Amniotic stem cell (primary cell): ENCODE measurements at places on chromosomes 2 and 18.

GRCh38 chr2:232994446-232994845 lies 18.6 kb downstream of the NGEF start:
- no peak for DNase-seq

- DNase-seq = no peak
Measured at GRCh38 chr2:127776122-127776780, 34.7 kb downstream of the WDR33 start.

- DNase-seq = no peak
Measured at GRCh38 chr2:42881732-42882131, 89.3 kb upstream of the HAAO start.

- no peak for DNase-seq
Measured at GRCh38 chr2:218276986-218277755, 6.9 kb downstream of the PNKD start.

DNA sequence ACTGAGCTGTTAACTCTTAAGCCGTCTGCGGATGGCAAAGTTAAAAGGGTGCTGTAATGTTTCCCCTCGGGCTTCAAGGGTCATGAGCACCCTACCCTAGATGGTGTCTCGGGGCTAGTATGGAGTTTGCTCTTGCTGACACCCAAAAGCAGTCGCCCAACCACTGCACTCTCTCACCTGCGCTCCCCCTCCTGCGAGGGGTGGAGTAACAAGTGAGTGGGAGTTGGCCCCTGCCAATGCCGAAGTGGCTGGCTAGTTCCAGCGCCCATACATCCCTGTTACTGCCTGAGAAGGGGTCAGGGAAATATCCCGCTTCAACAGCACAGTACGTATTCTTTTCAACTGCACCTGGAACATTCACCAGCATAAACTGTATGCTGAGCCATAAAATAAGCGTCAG lies 47.5 kb downstream of the FAM117B start:
- no peak for DNase-seq

DNA sequence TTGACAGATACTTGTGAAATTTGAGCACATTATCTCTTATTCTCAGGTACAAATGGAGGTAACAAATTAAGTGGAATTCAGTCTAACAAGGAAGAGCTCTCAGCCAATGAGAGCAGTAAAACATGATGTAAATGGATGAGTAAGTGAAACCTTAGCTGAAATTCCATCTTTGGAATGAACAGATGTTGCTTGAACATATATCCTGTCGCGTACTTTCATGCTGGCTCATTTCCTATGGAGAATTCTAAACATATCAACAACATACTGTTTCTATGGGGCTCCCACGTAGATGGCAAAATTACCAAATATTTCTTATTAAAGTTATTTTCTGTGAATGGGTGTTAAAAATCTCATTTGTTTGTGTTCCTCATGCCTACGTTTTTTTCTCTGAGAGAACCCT lies 256.3 kb upstream of the LINC00305 start:
- no peak for DNase-seq

- DNase-seq = no peak
Measured at GRCh38 chr18:57906852-57907251, 103.7 kb upstream of the ATP8B1 start.

GRCh38 chr2:49753344-49753985 lies 599.1 kb upstream of the FSHR start:
- DNase-seq = no peak

DNA sequence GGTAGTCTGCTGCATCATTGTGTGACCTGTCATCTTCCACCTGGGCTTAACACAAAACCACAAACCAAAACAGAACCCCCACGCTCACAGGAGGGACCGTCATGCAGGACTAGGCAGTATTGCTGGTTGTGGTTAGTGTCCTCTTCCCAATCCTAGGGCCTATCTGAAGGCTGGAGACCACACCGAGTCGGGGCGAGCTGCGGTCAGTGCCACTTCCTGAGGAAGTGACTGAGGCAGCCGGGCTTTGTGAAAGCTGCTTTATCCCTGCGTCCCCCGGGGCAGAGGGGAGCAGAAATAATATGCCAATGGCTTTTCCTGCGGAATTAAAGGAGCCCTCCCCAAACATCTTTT lies 22.9 kb downstream of the ZNF532 start:
- DNase-seq = no peak

- no peak for DNase-seq
Measured at GRCh38 chr2:69018678-69019095, 5.7 kb downstream of the ANTXR1 start.

DNA sequence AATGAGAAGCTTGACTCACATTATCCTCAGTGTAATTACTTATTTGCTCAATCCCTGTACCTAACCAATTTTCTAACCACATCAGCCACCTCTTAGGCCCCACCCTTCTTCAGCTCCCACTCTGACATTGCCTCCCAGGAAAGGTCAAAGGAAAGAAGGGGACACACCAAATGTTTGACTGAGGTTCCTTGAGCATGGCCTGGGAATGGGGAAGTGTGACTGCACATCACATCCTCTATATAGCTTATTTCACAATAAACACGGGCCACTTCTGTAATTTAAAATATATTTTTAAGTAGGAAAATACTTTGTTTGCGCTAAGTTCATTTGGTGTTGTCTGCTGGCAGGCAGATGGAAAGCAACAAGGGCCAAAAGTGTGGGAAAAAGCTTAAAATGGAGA lies 3.0 kb upstream of the FIGLA start:
- no peak for DNase-seq

- no peak for DNase-seq
Measured at GRCh38 chr2:239517686-239518085, 116.9 kb upstream of the HDAC4 start.

GRCh38 chr2:45678791-45679348 lies 27.4 kb downstream of the PRKCE start:
- DNase-seq = no peak

DNA sequence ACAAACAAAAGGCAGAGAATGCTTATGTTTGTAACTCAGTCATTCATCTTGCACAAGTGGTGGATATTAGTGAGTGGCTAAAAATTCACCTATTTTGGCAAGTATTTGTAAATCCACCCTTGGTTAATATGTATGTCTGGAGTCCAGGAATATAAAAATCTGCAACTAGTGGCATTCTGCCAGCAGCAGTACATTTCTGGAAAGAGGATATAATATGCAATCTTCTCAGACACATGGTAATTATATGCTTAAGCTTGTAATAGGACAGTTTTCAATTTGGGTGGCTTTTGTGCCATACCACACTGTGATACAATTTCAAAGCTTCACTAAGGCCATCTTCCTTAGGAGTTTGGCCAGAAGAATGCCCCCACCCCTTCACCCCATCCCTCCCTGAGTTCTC lies 693.3 kb downstream of the MBD2 start:
- no peak for DNase-seq

DNA sequence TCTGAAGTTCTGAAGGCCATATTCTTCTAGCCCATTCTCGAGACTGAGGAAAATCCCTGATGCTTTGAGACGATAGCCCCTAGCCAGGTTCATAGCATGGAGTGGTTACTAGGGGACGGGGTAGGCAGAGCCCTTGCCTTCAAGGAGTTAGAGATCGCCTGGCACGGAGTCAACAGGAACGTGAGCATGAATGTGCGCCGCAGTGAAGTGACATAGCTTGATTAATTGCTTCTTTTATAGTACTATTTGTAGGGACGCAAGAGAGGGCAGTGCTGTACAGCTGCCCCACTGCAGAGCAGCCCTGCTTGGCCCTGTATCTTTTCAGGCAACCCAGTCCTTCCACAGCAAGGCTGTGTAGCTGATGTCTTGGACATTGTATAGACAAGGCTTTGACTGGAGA lies 26.2 kb downstream of the HRH4 start:
- DNase-seq = no peak

DNA sequence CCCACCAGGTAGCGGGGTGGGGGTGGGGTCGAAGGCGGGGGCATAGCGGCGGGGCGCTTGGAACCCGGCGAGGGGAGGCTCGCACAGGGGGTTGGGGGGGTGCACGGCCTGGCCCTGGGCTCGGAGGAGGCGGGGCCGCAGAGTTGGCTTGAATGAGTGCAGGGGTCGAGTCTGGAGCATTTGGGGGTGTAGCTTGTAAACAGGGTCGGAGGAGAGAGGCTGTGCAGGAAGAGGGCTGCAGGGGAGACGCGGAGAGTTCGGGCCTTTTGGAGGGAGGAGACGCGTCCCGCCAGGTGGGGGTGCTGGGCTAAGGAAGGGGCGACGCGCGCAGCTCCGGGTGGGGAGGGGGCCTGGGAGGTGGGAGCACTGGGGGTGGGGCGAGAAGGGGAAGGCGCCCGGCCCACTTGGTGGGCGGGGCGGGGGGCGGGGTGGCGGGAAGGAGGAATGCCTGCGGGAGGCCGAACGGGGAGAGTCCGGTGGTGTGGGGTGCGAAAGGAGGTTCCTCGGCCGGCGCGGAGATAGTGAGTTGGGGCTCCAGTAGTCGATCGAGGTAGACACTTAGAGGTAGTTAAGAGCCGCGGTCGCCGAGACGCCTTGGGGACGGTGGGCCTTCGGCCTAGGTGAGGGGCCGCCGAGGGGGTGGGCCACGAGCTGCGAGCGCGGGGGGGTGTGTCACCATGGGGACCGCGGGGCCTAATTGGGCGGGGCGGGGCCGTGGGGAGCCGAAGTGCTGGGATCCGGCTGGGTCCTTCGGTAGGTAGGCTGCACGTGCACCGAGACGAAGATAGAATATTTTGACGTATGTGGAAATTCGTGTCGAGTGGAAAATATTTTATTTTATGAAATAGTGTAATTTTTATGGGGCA lies 774 bp downstream of the MSH6 start:
- DNase-seq = peak; percentile 29

- no peak for DNase-seq
Measured at GRCh38 chr2:239769554-239770245, 255.4 kb downstream of the NDUFA10 start.

DNA sequence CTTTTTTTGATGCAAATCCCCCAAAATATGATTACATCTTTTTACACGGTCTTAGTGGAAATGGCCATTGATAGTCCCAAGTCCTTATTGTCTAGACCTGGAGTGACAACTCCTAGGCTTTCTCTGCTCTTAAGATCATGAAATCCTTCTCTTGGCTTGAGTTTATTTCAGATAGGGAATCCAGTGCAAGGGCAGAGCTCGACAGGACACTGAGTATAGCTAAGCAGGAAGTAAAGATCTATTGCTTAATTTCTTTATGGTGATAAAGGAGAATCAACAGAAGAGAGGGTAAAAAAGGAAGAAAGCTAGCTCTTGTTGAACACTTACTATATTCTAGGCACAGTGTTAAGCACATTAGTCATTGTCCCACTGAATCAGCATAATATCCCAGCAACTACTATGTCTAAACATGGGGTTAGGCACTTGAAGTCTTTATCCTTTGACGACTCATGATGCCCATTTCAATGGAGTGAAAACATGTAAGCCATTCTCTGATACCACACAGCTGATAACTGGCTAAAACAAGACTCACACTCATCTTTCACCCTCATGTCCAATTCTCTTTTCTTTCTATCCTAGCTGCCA lies 74.1 kb upstream of the LRATD1 start:
- DNase-seq = no peak

GRCh38 chr18:58859907-58860306 lies 4.8 kb upstream of the ZNF532 start:
- no peak for DNase-seq

GRCh38 chr2:79872656-79873055 lies 359.8 kb downstream of the CTNNA2 start:
- no peak for DNase-seq

- DNase-seq = no peak
Measured at GRCh38 chr2:25529034-25529433, 144.3 kb downstream of the DTNB start.

- no peak for DNase-seq
Measured at GRCh38 chr2:4668381-4668780, 965.0 kb downstream of the DCDC2C start.

DNA sequence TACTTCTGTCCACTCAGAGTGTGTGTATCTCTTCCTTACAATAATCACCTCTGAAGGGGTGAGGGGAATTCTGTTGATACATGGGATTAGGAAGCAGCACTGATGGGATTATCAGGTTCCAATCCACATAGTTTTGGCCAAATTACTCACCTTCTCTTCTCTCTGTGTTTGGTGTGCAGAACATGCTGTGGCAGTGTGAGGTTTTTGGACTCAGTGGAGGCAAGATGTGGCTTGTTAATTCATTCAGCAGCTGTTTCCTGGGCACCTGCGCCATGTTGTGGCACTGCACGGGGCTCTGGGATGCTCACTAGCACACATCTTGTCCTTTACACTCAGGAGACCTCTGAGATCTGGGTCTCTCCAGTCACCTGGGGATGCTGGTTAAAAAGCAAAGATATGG lies 350.3 kb upstream of the HS6ST1 start:
- DNase-seq = no peak

- DNase-seq = no peak
Measured at GRCh38 chr2:166803373-166804000, 84.8 kb upstream of the XIRP2 start.

- no peak for DNase-seq
Measured at GRCh38 chr2:69694894-69695849, 46.8 kb upstream of the ANXA4 start.

DNA sequence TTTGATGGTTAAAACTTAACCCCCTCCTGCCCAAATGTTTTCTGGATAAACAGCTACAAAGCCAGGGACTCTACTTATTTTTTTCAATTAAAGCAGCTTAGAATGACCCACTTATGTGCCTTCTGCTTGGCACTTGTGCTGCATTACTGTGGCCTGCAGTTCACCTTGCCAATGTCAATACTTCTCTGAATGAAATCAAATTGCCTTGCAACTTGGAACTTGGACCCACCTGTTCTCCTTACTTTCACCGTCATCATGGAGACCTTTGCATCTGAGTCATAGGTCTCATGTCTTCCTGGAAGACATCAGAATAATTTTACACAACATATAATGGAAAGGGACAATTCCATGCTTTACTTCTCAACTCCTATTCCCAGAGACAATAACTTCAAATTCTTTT lies 92.1 kb upstream of the FHL2 start:
- no peak for DNase-seq

- DNase-seq = no peak
Measured at GRCh38 chr2:97732436-97733340, 19.3 kb downstream of the ZAP70 start.

GRCh38 chr18:44747157-44747556 lies 66.5 kb downstream of the SETBP1 start:
- no peak for DNase-seq

DNA sequence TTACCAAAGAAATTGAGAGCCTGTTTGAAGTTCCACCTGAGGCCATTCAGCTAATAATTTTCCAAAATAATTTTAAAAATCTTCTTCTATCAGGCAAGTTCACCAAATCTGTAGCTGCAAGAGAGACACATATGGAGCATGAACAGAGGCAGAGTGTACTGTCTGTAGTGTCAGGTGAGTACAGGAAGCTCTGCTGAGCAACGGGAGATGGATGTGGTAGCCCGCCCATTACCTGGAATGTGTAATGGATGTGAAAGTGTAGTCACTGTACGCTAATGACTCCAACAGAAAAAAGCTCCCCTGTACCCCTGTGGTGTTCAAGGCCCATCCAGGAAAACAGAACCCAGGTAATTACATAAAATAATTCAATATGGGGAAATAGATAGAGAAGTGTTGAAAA lies 311.5 kb downstream of the LRRTM4 start:
- no peak for DNase-seq

- DNase-seq = no peak
Measured at GRCh38 chr2:203185864-203186263, 53.0 kb upstream of the CYP20A1 start.
